Pancreas (tissue), 10 donors: ENCODE measurements at places on chromosomes 2 and 18.

GRCh38 chr2:137806068-137806805, 158.0 kb upstream of the HNMT start:
- DNase-seq = no peak
- no peaks in the 10 kb centered on the region for H3K4me1 ChIP-seq
- no peak overlapping the region for H3K27ac ChIP-seq
- no peak overlapping the region for H3K4me3 ChIP-seq
- H3K27me3 ChIP-seq = no peaks in the 10 kb centered on the region

DNA sequence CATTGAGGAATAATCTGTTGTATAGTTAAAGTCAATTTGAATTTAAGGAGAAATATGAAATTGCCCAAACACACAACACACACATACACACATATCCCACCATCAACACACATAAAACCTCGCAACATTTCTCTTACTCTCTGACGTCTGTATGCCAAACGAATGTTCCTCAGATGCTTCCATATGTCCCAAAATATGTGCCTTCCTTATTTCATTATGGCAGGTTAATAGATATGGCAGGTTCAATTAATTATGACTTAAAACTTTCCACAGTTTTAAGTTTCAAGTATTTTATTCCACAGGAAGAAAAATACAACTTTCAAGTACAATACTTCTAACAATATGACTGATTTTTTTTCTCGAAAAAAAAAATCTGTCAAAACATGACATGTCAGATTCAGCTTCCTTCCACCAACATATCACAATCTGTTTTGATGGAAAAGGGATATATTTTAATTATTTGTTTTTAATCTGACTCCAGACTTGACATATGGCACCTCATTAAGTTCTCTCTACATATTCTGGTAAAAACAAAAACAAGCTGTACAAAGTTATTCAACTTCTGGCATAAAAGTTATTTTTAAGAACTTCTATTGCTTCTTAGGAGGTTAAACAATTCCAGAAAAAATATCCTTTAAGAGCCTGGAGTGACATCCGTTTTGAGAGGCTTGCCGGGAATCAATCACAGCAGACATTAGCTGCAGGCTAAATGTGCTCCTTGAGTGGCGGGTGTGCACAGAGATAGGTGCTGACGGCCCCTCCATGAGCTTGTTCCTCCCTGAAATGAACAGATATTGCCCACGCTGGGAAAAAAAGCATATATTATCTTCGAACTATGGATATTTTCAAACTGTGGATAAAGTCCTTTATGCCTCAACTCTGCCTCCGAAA, 812.7 kb downstream of the DCDC2C start:
- no peak overlapping the region for H3K4me3 ChIP-seq
- H3K4me1 ChIP-seq = no peaks in the 10 kb centered on the region
- H3K36me3 ChIP-seq = no peaks in the 10 kb centered on the region
- DNase-seq = no peak

DNA sequence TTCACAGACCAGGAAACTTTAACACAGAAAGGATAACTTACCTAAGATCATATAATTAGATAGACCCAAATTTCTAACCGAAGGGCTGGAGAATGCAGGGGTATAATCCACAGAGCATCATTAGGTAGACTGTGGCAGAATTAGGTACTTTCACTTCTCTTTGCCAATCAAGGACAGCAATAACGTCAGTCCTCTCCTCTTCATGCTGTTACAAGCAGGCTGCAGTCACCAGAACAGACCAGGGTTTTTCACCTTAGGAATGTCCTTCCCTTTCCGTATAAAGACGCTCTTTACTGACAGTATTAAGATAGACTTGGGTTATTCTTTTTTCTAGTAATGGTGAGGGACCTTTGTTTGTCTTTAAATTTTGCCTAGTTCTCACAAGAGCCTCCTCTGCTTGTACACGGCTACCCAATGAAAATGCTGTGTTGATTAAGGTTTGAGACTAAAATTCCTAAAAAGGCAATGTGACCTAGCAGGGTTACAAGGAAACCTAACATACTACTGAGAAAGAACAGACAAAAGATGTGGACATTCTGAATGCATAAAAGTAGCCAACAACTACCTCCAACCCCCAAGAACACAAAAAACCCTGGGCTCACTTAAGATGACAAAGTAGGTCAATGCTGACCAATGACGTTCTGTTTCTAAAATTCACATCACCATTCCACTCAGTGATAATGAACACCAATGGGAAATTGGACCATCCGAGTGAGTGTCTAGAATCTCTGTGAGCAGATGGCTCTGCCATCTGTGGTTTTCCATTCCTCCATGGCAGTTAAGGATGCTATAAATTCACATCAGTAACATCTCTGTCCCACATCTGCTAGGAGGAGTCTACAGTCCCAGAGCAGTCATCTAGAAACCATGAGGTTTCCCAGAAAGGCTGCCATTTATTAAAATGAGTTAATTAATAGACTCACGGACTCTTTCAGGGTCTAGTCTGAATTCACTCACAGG, 2.1 kb downstream of the PDIA6 start:
- no peaks in the 10 kb centered on the region for H3K27me3 ChIP-seq
- peak overlapping the region; percentile 94 for H3K4me3 ChIP-seq
- peak overlapping the region; percentile 11 for H3K27ac ChIP-seq
- DNase-seq = no peak

DNA sequence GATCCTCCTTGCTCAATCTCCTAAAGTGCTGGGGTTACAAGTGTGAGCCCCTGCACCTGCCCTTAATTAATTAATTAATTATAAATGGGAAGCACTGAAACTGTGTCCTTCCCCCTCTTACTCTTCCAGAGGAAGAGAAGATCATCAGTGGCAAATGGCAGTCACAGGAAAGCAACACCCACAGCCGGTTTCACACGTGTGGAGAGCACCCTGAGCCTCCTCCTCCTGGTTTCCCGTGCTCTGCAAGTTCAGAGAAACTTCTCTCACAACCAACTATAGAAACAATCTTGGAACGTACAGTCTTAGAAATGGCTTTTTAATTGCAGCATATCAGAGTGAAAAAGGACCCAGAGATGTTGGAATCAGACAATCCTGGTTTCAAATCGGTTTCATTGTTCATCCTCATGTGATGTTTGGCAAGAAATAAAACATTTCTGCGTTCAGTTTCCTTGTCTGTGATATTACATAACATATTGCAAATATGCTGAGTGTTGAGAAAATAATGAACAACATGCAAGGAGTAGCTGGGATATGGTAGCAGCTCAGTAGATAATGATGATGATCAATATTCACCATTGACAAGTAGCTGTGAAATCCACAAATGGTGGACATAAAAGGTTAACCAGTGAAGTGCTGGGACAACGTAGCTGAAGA, 141.0 kb upstream of the KCTD1 start:
- no peak overlapping the region for H3K27ac ChIP-seq
- no peak overlapping the region for H3K4me3 ChIP-seq
- DNase-seq = no peak
- H3K27me3 ChIP-seq = no peaks in the 10 kb centered on the region
- H3K4me1 ChIP-seq = no peaks in the 10 kb centered on the region
- H3K36me3 ChIP-seq = no peaks in the 10 kb centered on the region

GRCh38 chr18:37336568-37337285, 228.9 kb downstream of the CELF4 start:
- no peaks in the 10 kb centered on the region for H3K36me3 ChIP-seq
- H3K27ac ChIP-seq = no peak overlapping the region
- H3K4me3 ChIP-seq = no peak overlapping the region

GRCh38 chr2:39266139-39266805, 22.5 kb upstream of the CDKL4 start:
- H3K4me1 ChIP-seq = no peaks in the 10 kb centered on the region
- no peaks in the 10 kb centered on the region for H3K36me3 ChIP-seq
- no peaks in the 10 kb centered on the region for H3K27me3 ChIP-seq

DNA sequence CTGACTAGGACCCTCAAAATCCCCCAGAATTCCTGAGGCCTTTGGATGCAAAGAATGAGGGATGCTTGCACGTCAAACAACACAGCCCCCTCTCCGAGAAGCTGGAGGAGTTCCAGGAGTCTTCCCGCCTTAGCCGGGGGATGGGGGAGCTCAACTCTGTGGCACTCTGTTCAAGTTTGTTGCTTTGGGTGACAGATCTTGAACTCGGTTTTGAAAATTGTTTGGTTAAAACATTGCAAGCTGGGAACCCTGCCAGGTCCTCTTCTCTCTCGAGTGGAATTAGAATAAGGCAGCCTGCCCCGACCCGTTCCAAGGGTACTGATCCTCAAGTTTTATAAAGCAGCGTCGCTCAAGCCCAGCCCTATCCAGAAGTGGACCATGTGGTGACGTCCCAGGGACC, 244.1 kb downstream of the LOXHD1 start:
- no peaks in the 10 kb centered on the region for H3K27me3 ChIP-seq
- DNase-seq = no peak
- H3K36me3 ChIP-seq = no peaks in the 10 kb centered on the region
- H3K4me3 ChIP-seq = no peak overlapping the region

GRCh38 chr2:168354499-168354898, 101.6 kb upstream of the CERS6 start:
- no peaks in the 10 kb centered on the region for H3K27me3 ChIP-seq
- no peak for DNase-seq
- H3K4me1 ChIP-seq = peaks cover 12% of the 10 kb centered on the region

- DNase-seq = no peak
- no peaks in the 10 kb centered on the region for H3K4me1 ChIP-seq
- H3K27ac ChIP-seq = no peak overlapping the region
Observed at GRCh38 chr18:14943967-14944636, 196.1 kb downstream of the ANKRD30B start.

DNA sequence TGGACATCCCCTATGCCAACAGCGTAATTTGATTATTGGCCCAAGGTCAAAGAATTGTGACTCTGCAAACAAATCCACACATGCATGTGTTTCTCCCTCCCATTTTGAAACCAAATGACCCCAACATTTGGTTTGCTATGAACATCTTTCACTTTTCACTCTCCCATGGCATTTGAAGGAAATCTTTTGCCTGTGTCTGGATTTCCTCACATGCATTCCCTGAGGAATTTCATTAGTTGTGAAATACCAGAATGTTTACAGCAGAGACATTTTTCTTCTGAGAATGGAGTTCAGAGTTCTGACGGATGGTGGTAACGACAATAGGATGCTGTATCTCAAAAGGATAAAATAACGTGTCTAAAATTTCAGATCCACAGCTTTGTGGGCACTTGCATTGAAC, 60.3 kb upstream of the LMAN1 start:
- H3K4me1 ChIP-seq = no peaks in the 10 kb centered on the region
- no peak overlapping the region for H3K4me3 ChIP-seq
- no peak overlapping the region for H3K27ac ChIP-seq
- H3K36me3 ChIP-seq = no peaks in the 10 kb centered on the region
- no peaks in the 10 kb centered on the region for H3K27me3 ChIP-seq
- no peak for DNase-seq

DNA sequence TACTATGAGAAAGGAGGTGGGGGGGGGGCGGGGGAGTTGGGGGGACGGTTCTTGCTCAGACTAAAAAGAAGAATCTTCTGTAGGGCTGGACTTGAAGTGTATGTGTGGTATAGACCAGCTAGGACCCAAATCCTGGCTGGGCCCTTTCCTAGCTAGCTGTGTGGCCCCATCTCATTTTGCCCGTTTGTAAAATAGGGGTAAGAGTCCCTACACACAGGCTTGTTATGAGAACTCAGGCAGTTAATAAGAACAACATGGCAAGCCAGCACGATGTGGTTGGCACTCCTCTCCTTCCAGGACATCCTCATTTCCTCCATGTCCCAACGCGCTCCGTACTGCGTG, 1.1 kb downstream of the EVA1A start:
- H3K4me3 ChIP-seq = peak overlapping the region; percentile 83
- H3K36me3 ChIP-seq = no peaks in the 10 kb centered on the region
- H3K27me3 ChIP-seq = no peaks in the 10 kb centered on the region
- peak overlapping the region; percentile 98 for H3K27ac ChIP-seq
- peaks cover 40% of the 10 kb centered on the region for H3K4me1 ChIP-seq

GRCh38 chr2:234125451-234126145, 75.1 kb downstream of the SPP2 start:
- no peak overlapping the region for H3K4me3 ChIP-seq
- H3K36me3 ChIP-seq = no peaks in the 10 kb centered on the region
- H3K27ac ChIP-seq = no peak overlapping the region

DNA sequence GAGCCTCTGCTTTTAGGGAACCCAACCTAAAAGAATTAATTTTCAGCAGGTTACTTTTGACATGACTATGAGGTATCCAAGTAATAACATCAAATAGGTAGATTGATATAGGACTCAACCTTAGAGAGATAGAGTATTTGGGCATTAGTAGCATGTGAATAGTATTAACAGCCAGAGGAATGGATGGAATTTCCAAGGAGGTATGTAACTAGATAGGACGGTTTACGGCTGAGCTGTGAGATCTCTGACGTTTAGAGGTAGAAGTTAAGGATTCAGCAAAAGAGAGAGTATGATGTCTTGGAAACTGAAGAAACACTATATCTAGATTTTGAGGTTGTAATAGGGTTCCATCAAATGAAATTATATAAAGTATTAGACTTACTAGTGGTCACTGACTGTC, 70.3 kb downstream of the HNMT start:
- H3K4me1 ChIP-seq = no peaks in the 10 kb centered on the region
- no peak overlapping the region for H3K27ac ChIP-seq
- DNase-seq = no peak
- no peak overlapping the region for H3K4me3 ChIP-seq
- H3K27me3 ChIP-seq = no peaks in the 10 kb centered on the region
- H3K36me3 ChIP-seq = no peaks in the 10 kb centered on the region

DNA sequence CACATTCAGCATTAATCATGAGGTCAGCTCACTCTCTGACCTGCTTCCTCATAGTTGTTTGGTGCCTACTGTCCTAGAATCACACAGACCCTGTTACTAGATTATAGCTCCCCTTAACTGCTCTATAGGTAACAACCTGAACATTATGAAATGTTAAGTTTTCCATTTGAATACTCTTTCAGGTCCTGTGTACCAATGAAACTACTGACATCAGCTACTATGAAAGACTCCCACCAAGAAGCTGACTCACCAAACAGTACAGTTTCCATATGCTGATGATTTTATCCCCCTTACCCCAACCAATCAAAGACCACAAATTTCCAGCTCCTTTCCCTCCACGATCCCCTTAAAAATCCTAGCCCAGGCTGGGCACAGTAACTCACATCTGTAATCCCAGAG, 56.3 kb downstream of the SRBD1 start:
- no peak for DNase-seq
- H3K4me1 ChIP-seq = no peaks in the 10 kb centered on the region
- peaks cover 6% of the 10 kb centered on the region for H3K36me3 ChIP-seq
- H3K27me3 ChIP-seq = no peaks in the 10 kb centered on the region

DNA sequence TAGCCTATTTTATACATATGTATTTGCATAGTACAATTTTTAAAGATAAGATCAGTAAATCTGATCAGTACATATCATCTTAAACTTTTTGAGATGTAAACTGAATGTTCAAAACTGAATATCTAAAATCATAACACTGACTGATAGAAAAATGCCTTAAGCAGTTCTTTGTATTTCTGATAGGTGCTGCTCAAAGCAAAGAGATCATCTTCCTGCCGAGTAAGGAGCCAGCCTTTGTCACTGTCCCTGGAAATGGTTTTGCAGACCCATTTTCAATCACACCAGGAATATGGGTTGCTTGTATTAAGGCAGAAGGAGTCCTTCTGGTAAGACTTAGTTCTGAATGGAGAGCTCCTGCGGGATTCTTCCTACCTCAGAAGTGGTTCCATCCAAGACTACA, 135.0 kb downstream of the LAMA3 start:
- no peak for DNase-seq
- H3K27ac ChIP-seq = no peak overlapping the region
- no peaks in the 10 kb centered on the region for H3K4me1 ChIP-seq
- no peaks in the 10 kb centered on the region for H3K36me3 ChIP-seq
- no peaks in the 10 kb centered on the region for H3K27me3 ChIP-seq

- no peak overlapping the region for H3K27ac ChIP-seq
- H3K36me3 ChIP-seq = no peaks in the 10 kb centered on the region
- no peak overlapping the region for H3K4me3 ChIP-seq
- H3K27me3 ChIP-seq = no peaks in the 10 kb centered on the region
- H3K4me1 ChIP-seq = no peaks in the 10 kb centered on the region
Observed at GRCh38 chr2:231228223-231228622, 29.8 kb downstream of the ARMC9 start.
